CD8-positive, alpha-beta memory T cell (primary cell): ENCODE measurements at places on chromosomes 16 and 17.

GRCh38 chr17:5049314-5049841, 14.2 kb upstream of the SLC52A1 start:
- peak; percentile 87 for DNase-seq

GRCh38 chr17:48427598-48427997, 2.4 kb downstream of the SKAP1 start:
- DNase-seq, result peak; percentile 39

- no peak for DNase-seq
Observed at GRCh38 chr17:28944343-28944742, 7.0 kb downstream of the PHF12 start.

DNA sequence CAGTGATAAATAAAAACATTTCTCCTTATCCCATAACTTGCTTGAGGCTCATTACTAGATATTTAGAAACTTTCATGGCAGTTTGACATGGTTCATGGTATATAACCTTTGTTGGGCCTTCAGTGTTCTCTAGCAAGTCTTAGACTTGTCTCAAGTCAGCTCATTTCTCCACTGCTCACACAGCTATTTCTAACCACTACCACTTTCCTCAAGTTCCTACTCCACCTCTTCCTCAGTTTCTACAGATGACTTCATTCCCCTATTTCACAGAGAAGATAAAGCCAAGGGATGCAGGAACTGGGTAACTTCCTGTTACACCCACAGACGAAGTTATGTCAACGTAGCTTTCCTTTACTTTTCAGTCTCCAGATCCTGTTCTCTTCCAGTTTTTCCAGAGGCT, 23.2 kb downstream of the NLK start:
- DNase-seq, result no peak

GRCh38 chr17:16418685-16419068, 3.3 kb downstream of the TRPV2 start:
- peak; percentile 37 for DNase-seq

GRCh38 chr16:86258713-86259112, 251.6 kb upstream of the FOXF1 start:
- DNase-seq, result no peak

GRCh38 chr16:66423177-66423576, 3.9 kb upstream of the BEAN1 start:
- DNase-seq, result no peak

GRCh38 chr17:55683550-55684315, 38.9 kb downstream of the TMEM100 start:
- no peak for DNase-seq

DNA sequence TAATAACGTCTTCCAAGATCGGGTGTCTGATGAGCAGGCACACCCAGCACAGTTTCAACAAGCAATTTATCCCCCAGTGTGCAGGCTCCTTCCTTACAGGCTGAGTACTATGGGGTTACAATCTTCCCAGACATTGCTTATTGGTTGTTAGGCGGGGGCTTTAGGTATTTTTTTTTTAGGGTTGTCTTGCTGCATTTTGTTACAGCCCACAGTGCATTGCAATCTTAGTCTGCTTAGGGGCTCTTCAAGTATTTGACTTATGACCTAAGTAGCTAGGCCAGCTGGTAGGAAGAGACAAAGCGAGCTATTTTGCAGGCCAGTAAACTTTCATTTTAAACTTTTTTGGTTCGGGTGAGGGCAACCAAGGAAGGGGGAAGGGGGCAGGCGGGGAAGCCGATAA, 5.8 kb downstream of the PLD6 start:
- DNase-seq, result no peak

DNA sequence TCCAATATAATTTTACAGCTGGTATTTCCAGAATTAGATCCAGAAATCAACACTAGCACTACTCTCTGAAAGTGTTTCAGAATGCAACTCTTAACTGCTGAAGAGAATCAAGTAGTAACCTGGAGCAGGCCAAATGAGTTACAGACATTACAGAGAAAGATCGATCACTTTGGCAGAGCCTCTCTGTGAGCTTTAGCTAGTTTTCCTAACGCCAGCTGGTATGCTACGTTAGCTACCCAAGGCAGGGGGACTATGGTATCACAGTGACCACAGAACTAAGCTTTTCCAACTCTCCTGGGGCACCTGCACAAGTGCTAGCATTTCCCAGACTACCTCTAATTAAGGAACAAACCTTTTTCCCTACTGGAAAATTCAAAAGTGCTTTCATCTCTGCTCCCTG, 30.4 kb downstream of the TRAF4 start:
- DNase-seq, result no peak

DNA sequence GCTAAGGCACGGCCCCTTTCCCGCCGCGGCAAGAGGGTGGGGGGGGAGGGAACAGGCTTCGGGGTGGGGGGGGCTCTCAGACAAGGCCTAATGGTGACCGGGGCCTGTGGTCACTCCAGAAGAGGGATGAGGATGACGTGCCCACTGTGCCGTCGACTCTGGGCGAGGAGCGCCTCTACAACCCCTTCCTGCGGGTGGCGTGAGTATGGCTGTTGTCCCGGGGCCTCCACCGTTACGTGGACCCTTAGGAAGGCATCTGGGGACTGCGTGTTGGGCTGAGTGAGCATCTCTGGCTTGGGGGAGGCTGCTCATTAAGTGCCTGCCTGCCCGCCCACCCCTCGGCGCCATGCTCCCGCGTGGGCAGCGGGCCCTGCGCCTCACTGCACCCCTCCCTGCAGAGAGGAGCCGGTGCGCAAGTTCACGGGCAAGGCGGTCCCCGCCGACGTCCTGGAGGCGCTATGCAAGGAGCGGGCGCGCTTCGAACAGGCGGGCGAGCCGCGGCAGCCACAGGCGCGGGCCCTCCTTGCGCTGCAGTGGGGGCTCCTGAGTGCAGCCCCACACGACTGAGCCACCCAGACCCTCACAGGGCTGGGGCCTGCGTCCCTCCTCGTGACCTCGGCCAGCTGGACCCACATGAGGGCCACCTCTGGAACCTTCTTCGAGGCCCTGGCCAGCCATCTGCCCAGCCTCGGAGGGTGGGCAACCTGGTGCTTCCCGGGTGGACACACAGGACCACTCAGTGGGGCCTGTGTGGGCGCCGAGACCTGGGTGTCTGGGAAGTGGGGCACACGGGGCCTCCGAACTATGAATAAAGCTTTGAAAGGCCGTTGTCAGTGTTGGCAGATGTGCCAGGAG, 2.2 kb downstream of the HAGHL start:
- DNase-seq, result no peak

GRCh38 chr16:6611535-6611934, 721.1 kb upstream of the RBFOX1 start:
- no peak for DNase-seq

GRCh38 chr16:77374384-77374783, 60.5 kb downstream of the ADAMTS18 start:
- no peak for DNase-seq

DNA sequence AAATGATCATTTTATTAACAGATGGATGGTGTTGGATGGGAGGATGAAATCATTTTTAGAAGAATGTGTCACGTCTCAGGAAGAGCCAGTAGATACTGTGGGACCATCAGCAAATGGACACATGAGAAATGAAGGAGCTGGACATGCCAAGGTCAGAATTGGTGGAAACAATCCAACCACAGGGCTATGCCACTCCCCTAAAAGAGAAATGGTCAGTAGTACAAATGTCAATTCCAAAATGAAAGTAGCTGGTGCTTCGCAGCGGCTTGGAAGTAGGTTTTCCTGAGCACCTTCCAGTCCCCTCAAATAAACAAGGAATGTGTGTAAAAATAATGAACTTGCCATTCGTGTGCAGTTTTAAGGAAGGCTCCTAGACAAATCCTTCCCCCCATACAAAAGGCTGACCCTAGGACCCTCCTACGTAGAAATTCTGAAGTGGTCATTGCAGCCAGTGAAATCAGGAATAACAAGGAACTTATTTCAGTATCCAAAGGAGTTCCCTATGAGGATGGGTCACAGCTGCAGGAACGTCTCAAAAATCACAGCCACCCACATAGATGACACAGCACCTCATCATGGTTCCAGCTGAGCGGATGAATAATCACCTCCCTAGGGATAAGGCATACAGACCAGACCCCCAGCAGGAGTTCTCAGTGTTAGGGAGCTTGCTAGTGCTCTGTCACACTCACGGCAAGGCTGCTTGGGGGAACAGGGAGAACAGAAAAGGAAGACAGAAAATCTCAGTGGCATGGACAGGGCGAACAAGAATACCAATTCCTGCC, 239.2 kb downstream of the HS3ST3A1 start:
- DNase-seq, result no peak

DNA sequence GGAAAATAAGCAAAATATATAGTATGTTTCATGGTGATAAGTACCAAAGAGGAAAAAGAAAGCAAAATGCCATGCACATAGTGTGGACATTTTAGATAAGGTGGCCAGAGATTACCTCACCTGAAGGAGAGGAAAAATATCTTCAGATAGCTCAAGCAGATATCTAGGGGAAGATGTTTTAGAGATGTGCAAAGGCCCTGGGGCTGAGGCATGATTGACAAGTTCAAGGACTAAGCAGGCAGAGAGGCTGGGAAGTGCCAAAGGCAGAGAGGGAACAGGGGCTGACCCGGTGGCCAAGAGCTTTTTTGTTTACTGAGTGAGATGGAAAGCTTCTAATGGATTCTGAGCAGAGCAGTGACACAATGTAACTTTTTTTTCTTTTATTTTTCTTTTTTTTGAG, 4.4 kb upstream of the MT4 start:
- no peak for DNase-seq

DNA sequence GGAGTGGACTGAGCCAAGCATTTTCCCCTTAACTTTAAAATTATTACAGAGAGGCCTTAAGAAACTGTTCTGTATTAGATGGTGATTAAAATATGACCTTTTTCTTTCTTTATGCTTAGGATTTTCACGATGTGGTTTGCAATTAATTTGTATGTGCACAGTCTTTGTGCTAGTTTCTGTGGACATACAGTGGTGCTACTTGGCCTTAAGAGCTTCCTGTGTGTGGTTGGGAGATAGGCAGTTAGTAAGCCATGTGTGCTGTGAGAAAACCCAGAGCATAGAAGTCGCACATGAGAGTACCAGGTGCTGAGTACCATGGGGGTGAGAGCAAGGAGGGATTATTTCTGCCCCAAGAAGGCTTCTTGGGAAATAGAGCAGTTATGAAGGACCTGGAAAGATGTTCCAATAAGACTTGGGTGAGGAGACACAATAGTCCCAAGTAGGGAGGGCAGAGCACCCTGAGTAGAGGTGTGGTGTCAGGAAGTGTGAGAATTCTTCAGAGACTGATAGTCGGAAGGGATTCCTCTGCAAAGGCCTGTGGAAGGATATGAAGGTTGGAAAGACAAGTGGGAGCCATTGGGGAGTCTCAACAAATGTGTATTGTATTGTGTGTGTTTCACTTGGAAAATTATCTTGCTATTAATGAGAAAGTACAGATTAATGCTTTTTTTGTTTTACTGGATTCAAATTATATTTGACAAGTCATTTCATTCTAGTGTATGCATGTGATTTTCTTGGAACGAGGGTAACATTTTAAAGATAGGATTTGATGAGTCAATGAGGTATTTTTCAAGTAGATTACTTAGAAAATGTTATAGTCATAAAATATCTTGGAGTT, 239.9 kb downstream of the PRKCA start:
- no peak for DNase-seq

- no peak for DNase-seq
Observed at GRCh38 chr16:63038397-63039106, 1002.3 kb upstream of the CDH8 start.

GRCh38 chr17:17981330-17981729, 8.7 kb downstream of the DRC3 start:
- no peak for DNase-seq

DNA sequence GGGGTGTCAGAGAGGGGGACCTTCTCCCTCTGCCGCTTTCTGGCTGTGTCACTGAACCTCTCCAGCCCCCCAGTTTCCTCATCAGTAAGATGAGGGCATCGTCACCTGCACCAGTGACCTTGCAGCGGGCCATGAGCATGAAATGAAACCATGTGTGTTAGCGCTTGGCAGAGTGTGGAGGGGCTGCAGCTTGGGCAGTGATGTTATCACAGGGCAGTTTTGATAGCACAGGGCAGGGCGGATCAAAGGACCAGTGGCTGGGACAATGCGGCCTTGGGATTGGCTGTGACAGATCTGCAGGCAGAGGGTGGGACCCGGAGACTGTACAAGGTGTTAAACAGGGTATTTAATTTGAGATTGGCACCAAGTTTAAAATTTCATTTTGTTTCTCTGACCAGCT, 38.9 kb upstream of the NAT9 start:
- no peak for DNase-seq

- no peak for DNase-seq
Observed at GRCh38 chr17:4547118-4547906, 7.9 kb downstream of the MYBBP1A start.

GRCh38 chr16:76964464-76965154, 226.4 kb upstream of the MON1B start:
- DNase-seq, result no peak

GRCh38 chr17:74778960-74779359, 2.8 kb upstream of the NAT9 start:
- DNase-seq, result no peak

DNA sequence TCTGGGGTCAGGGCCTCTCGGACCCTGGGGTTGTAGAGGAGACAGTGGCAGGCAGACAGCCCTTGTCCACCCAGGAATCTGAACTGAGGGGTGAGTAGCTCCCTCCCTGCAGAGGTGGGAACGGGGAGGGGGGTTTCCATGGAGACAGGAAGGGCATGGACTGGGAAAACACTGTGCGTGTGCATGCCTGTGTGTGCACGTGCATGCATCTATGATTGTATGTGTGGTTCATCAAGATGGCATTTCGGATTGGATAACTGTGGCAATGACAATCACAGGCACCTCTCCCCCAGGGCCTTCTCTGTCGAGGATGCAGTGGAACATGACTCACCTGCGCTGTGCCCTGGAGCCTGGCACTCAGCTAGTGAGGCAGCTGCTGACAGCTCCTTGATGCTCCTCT, 6.1 kb upstream of the CD300C start:
- no peak for DNase-seq

DNA sequence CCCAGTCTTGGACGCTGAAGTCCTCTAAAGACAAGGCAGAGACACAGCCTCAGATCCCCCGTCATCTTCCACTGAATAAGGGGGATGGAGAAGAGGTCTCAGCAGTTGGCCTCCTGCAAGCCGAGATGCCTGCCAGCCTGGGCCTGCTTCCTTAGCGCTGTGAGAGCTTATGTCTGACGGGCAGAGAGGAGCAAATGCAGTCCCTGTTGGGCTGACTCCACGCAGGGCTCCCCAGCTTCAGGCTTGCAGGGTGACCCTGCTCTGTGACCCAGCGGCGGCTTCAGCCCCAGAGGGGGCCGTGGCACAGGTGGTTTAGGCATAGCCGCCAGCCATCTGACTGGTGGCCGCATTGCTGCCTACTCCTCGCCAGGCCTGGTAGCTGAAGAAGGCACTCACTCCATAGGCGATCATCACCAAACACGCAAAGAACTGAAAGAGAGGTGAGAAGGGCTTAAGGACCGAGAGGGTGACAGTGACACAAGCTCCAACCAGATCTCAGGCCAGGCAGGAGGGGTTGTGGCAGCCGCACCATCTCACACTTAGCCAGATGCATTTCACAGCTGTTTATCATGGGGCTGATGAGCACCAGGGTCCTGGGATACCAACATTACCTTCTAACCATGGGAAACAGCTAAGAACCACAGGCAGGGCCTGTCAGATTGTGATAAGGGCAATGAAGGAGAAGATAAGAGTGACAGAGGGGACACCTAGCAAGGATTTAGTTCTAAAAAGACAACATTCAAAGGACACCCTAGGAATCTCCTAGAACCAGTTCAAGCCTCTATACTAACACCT, 11.7 kb downstream of the ARL2BP start:
- DNase-seq, result no peak
